ENCODE measurements at places on chromosomes 1 and 21.

GRCh38 chr1:212621043-212621948, 12.7 kb downstream of the ATF3 start:
- DNase-seq = peak; percentile 37

- DNase-seq = peak; percentile 82
Observed at GRCh38 chr1:1079408-1080121, 5.5 kb upstream of the RNF223 start.

DNA sequence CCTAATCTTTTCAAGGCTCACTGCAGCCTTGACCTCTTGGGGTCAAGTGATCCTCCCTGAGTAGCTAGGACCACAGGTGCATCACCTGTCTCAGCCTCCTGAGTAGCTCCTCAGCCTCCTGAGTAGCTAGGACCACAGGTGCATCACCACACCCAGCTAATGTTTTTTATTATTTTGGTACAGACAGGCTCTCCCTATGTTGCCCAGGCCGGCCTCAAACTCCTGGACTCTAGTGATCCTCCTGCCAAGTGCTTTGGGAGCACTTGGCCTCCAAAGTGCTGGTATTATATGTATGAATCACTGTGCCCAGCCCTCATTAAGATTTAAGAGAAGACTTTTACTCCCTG, 58.5 kb upstream of the S1PR1 start:
- no peak for DNase-seq

DNA sequence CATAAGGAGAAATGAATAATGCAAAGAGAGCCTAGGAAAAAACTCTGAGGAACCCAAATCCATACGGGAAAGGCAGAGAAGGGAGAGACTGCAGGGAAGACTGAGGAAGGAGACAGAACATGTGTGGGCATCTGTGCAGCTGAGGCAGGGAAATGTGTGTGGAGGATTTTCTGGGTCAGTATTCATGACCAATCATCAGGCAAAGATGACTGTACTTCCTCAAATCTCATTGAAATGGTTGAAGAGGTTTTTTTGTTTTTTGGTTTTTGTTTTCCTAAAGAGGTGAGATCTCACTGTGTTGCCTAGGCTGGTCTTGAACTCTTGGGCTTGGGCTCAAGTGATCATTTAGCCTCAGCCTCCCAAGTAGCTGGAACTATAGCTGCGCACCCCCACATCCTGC, 15.7 kb downstream of the DIP2A start:
- DNase-seq = no peak

DNA sequence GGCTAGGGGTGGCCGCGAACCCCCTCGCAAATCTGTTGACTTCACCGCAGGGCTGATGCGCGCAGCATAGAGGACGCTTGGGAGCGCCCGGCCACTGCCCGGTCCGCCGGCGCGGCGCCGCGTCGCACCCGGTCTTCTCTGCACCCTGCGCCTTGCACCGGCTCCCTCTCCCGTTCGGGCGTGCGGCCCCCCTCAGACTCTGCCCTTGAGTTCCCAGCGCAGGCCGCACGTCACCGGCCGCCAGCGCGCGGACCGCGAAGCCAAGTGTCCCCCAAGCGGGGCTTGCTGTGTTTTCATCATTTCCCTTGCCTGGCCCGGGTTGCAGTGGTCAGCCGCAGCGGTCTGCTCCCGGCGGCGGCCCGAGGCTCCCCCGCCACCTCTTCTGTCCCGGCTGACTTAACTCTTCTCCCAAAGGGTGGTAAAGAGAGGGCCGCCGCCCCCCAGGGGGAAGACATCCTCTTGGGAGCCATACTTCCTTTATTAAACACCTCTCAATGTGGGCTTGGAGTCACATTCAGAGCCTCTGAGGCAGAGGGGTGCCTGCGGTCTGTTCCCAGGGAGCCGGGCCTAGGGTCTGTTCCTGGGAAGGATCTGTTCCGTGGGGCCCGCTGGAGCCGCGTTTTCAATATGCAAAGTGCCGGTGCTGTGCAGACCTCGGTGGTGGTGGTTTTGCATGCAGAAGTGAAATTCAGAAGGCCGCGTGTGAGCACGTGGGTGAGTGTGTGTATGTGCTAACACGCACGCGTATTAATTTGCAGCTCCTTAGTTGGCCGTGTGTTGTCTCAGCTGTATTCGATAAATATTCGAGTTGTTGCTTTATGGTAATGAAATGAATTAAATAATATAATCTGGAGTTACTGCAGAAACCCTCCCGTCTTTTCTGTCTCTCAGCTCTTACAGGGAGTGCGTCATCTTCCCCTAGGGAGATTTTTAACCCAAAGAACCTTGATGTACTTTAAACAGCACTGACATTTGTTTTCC, 17.6 kb downstream of the PBX1 start:
- DNase-seq = no peak

DNA sequence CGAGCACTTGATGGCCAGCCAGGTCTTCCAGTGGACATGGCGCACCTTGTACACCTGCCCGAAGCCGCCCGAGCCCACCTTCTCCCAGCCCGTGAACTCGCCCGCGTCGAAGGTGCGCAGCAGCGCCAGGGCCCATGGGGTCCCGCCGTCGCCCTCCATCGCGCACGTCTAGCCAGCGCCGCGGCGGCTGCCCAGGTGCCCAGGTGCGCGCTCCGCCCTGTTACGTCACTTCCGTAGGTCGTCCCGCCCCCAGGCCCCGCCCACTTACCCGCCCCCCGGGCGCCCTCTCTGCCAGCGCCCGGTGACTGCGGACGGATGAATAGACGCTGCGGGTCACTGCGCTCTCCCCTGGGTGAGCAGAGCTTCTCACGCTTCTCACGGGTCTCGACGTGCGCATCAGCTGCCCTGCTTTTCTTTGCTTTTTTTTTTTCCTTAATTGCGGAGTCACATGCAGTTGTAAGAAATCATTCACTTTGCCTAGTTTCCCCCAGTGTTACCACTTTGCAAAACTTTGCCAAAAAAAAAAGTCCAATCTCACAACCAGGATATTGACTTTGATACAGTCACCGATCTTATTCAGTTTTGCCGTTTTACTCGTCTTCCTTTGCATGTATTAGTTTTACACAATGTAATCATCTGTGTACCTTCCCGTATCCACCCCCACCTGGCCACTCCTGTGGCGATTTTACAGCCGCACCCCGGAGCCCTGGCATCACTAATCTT, at the start of gene RIPK4:
Gene RIPK4 (minus strand): TSS at position 170 of the 723 bp plus-strand sequence. CDS start 11 bp downstream, at position 159.
- DNase-seq = peak; percentile 82

DNA sequence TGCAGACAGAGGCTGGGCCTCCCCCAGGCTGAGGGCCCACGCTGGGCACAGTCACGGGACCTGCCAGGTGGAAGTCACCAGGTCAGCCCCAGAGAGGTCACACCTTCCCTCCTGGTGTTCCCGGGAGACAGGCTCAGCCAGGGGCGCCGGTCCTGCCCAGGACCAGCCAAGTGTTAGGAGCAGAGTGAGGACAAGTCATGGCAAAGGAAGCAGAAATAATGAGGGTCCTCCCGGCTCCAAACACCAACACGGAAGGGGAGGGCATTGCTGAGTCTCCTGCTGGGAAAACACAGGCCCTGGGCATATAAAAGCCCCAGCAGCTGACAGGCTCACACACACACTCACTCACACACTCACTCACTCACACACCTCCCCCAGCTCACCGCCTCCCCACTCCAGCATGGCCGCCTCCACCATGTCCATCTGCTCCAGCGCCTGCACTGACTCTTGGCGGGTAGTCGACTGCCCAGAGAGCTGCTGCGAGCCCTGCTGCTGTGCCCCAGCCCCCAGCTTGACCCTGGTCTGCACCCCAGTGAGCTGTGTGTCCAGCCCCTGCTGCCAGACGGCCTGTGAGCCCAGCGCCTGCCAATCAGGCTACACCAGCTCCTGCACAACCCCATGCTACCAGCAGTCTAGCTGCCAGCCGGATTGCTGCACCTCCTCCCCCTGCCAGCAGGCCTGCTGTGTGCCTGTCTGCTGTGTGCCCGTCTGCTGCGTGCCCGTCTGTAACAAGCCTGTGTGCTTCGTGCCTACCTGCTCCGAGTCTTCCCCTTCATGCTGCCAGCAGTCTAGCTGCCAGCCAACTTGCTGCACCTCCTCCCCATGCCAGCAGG, at the start of gene KRTAP10-10:
Gene KRTAP10-10 (plus strand): TSS at position 339 of the 833 bp plus-strand sequence. CDS start 62 bp downstream, at position 401.
- no peak for DNase-seq

DNA sequence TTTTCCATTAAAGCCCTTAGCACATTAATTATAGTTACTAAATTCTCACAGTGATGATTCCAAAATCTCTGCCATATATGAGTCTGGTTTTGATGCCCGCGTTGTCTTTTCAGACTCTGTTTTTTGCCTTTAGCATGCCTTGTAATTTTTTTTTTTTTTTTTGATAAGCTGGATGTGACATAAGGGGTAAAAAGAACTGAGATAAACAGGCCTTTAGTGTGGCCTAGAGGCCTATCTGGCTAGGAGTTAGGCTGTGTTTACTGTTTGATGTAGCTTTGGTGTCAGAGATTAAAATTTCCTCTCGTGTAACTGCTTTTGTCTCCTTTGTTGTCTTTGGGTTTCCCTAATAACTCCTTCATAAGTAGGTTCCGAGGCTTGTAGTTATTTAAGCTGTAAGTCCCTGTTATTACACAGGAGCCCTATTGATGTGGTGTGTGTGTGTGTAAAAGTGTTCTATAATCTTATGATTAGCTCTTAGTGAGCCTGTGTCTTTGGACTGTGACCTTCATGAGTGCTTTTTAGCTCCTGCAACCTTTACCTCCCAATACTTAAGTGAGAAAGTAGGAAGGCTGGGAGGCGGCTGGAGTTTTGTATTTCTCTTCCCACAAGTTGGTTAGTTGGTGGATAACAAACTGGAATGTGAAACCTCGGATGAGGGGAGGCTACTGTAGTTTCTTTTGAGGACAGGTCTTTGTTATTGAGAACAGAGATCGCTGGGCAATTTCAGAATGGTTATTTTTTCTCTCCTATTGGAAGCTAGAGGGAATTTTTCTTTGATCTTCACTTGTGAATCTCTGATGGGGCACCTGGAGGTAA, 19.3 kb downstream of the HS2ST1 start:
- DNase-seq = no peak

DNA sequence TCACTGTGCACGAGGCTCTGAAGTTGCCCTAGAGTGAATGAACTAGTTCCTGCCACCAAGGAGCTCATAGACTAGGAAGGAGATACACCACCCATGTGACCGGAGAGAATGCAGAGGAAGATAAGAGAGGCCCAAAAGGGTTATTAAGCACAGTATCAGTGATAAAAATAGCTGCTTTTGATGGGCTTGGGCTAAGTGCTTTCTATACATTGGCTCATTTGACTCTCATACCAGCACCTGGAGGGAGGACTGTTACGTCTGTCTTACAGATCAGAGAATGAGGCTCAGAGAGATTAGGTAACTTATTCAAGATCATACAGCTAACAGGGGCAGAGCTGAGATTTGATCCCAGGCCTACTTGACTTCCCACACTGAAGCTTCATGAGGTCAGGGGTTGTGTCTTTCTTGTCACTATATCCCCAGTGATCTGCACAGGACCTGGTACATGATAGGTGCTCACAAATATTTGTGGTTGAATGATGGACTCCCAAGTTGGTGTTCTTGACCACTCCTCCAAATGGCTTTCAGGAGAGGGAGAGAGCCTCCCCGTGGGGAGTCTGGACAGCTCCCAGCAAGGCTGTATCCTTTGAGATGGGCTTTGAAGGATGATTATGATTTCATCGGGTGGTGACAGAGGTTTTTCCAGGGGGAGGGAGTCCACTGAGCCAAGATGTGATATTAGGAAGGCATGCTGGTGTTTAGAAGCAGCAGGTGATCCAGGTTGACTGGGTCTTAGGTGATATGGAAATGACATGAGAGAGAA, 14.4 kb downstream of the PPFIA4 start:
- no peak for DNase-seq

GRCh38 chr1:34790985-34791384, 1.8 kb upstream of the GJA4 start:
- no peak for DNase-seq

GRCh38 chr1:39418236-39418635, 73.2 kb upstream of the BMP8A start:
- no peak for DNase-seq

DNA sequence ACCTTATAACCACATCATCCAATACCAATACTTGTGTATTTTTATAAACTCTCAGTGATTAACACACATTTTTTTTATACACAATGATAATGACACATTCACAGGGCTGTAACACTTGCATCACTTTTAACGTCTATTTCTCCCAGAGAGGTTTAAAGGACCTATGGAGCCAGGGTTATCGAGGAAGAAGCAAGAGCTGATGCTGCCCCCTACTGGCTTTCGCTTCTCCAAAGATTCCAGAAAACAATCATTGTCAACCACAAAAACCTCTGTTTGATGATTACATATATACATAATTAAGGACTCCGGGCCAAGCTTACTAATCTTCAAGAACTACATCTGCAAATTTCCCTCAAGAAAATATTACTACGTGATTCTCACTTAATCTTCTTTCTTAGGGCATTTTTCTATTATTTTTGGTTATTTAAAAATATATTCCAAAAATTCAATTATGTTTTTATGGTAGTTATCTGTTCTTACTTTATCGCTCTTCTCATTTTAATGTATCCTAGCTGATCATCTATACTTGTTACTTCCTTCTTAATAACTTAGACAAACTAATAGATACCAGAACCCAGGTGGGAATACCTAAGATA, 214.5 kb downstream of the VAV3 start:
- DNase-seq = peak; percentile 43

DNA sequence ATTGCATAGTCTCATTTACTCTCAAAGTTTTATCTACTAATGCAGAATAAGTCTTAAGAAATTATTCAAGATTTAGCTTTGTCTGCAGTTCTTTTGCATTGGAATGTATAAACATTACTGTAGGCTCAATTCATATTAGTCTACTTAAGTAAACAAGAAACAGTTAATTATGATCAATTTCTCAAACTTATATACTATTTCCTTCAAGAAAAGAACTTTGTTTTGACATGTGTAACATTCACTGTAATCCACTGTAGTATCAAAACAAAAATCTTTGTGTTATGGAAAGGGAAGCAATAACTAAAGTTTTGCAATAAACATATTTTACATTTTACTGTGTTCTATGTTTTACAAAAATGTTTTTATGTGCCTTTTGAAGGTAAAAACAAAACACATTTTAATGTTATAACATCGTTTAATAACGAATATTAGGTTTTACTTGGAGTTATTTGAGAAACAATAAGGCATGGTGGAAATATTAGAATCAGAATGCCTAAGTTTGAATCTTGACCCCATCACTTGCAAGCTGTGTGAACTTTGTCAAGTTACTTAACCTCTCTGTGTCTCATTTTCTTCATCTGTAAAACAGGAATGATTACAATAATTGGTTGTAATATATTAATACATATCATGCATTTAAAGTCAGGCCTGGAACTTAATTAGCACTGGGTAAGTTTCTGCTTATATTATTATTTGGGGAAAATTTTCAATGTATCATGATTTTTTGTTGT, 77.0 kb upstream of the DPH5 start:
- DNase-seq = no peak

DNA sequence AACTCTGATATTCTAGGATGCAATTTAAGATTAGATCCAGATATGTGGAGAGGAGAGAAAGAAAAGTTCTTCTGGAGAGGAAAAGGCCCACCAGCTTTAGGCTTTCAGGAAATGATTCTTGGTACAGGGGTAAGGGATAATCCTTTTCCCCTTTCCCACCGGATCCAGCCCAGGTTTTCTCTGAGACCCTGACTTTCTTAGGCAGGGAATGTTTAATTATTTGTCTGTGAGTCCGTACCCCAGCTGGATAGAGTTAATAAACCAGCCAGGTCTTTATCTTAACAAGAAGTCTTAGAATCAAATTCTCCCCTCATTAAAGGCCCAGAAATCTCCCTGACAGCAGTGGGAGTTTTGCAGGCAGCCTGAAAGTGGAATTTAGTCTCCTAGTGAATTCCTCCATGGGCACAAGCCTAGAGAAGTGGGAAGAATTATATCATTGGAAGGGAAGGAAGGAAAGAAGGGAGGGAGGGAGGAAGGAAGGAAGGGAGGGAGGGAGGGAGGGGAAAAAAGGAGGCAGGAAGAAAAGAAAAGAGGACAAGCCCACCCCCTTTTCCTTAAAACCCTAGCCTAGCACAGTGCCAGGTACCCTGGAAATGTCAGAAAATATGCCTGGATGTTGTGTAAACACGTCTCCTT, 189.0 kb downstream of the PLPP3 start:
- DNase-seq = no peak
